HEK293T (cell line): ENCODE measurements at places on chromosomes 3 and 15.

- DNase-seq = no peak
Observed at GRCh38 chr3:176696816-176697215, 500.5 kb downstream of the TBL1XR1 start.

GRCh38 chr3:126356373-126357264, 589 bp downstream of the KLF15 start:
- peak; percentile 44 for DNase-seq

DNA sequence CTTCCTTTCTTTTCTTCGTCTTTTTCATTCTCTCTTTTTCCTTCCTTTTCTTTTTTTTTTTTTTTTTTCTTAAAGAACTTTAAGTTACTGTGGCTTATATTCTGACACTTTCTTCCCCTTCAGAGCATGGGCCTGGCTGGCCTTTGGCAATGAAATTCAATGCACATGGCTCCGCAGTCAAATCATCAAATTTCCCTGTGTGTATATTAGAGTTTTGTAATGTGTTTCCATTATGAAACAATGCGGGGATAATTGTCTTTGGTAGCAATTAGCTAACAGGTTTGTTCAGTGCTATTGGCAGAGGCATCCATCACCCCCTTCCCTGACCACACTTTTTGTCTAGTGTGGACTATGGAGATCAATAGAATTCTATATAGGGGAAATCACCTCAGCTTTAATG, 80.5 kb downstream of the CDIN1 start:
- DNase-seq = no peak

GRCh38 chr3:65342084-65342683, 654.4 kb upstream of the ADAMTS9 start:
- peak; percentile 74 for DNase-seq

- DNase-seq = no peak
Observed at GRCh38 chr15:97968380-97968779, 7.9 kb downstream of the ARRDC4 start.

- DNase-seq = no peak
Observed at GRCh38 chr15:62962101-62962995, 80.2 kb upstream of the TPM1 start.
